IPS DF 6.9 (cell line): ENCODE measurements at places on chromosomes 4 and X.

DNA sequence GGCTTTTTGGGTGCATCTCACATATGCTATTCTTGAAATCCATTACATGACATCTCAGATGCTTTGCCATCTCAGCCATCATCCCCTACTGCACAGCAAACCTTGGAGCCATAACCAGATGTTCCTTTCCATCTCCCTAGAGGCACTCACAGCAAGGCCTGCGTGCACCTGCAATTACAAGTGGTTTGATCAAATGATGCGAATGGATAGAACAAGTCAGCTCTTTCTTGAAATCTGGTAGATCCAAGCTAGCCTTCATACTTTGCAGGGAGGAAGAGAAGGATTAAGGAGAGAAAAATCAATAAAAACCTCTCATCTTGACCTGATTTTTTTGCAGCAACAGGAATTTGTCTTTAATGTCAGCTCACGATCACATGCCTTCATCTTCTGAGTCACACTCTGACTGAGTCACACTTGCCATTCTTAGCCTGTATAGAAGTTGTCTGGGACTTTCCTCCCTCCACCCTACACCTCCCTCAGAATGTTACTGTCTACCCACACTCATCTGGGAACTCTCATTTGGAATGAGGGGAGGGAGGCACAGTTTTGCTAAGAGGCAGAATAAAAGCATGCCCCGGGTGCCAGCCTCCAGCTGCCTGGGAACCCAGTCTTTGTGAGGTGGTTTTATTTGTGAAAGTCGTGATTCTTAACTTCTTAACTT is 11.9 kb upstream of the TRIML1 start:
- DNase-seq: no peak

- DNase-seq: no peak
These were observed 37.3 kb upstream of the BCORL1 start for GRCh38 chrX:129945131-129945530.

DNA sequence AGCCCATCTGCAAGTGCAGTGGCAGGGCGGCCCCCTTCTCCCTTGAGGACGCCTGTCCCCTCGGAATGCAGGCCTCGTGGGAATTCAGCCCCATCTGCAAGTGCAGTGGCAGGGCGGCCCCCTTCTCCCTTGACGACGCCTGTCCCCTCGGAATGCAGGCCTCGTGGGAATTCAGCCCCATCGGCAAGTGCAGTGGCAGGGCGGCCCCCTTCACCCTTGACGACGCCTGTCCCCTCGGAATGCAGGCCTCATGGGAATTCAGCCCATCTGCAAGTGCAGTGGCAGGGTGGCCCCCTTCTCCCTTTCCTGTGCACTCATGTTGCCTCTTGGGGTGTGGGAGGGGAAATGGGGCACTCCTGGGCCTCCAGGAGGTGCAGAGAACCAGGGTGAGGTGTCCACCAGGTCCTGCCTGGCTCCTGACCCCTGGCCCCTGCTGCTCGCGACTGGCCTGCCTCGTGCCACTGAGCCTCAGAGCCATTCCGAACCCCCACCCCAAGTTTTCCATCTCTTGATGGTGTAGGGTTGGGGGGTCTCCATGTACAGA is 6.8 kb upstream of the SLC26A1 start:
- DNase-seq: no peak

DNA sequence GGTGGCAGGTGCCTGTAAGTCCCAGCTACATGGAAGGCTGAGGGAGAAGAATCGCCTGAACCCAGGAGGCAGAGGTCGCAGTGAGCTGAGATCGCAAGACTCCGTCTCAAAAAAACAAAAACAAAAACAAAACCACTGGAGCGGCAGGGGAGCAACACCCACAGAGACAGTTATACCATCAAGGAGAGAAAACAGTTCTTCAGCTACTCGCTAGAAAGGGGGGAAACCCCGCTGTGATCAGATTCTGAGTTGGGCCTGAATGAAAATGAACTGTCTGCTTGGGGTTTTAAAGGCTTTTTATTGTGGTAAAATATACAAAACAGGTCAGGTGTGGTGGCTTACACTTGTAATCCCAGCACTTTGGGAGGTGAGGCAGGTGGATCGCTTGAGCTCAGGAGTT is 16.8 kb upstream of the IRAK1 start:
- no peak for DNase-seq

GRCh38 chrX:106177106-106177981 is 9.2 kb downstream of the PWWP3B start:
- peak; percentile 13 for DNase-seq

- DNase-seq: no peak
These were observed 87.0 kb downstream of the SPCS3 start for GRCh38 chr4:176406736-176407135.

GRCh38 chr4:2255501-2256155 is 6.3 kb downstream of the MXD4 start:
- DNase-seq: no peak

- DNase-seq: no peak
These were observed 8.1 kb upstream of the TBC1D1 start for GRCh38 chr4:37882665-37883296.

DNA sequence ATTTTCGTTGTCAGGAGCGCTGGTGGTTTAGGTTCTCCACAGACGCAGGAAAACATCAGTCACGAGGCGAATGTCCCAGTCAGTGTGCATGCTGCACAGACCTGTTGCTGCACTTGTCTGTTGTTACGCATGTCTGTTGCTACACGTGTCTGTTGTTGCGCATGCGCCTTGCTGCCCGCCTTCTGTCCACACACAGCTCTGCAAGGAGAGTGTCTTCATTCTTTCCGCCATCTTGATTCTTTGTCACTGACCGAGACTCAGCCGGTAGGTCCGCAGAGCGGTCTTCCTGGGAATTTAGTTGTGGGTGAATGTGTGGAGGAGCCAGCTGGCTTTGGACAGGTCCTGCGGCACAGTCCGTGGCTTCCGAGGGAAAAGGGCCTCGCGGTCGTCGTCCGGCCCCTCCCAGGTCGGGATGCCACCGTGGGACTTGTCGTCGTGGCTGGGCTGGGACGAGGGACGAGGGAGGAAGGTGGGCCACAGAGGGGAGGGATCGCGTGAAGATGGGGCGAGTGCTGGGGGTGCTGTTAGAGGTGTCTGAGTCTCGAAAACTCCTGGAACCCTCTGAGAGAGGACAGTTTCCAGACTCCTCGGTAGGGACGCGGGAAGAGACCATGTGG is at the start of gene PAGE2B:
Gene PAGE2B (plus strand): TSS at position 180 of the 617 bp plus-strand sequence. CDS start 1,012 bp downstream, outside the sequence.
- DNase-seq: no peak

DNA sequence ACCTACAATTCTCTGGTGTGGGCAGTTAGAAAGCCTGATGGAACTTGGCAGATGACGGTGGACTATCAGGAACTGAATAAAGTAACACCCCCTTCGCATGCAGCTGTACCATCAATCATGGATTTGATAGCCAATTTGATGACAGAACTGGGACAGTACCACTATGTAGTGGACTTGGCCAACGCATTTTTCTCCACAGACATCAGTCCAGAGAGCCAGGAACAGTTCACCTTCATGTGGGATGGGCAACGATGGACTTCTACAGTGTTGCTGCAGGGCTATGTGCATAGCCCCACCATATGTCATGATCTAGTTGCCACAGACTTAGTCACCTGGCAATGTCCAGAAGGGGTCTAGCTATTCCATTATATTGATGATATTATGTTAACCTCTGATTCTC is 54.5 kb upstream of the CCDC149 start:
- DNase-seq: no peak

DNA sequence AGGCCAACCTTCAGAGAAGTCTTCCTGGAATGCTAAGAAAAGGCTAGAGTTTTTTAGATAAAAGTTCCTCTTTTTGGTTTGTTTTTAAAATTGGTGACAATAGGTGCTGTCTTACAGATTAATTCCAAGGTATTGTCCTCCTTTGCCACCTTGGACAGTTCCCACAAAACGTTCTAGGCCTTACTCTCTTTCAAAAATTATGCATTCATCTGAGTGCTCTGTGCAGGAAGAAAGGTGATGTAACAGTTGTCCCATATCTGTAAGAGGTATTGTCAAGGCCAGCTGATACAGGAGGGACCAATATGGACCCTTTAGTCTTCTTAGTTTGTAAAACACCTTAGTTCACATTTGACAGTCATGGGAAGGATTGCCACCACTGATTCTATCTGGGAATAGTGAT is 15.9 kb upstream of the CXCL5 start:
- DNase-seq: no peak

- no peak for DNase-seq
These were observed 36.6 kb upstream of the PTPN13 start for GRCh38 chr4:86557526-86557925.
